ENCODE measurements at places on chromosomes 7 and 10.

DNA sequence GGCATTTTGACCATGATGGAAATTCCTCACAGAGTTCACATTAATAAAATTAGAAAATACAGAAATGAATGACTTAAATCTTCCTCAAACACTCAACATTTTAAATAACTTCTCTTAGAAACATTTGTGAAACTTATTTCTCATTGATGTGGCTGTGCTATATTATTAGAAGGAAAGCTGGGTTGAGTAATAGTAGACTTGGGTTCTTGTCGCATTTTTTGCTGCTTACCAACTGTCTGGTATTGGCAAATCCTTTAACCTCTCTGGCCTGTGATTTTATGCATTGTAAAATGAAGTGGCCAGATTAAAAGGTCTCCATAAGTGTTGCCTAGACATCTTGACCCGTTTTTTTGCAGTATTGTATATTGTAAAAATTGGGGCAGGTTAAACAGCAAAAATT is 66.5 kb downstream of the VPS50 start:
- DNase-seq, result no peak

DNA sequence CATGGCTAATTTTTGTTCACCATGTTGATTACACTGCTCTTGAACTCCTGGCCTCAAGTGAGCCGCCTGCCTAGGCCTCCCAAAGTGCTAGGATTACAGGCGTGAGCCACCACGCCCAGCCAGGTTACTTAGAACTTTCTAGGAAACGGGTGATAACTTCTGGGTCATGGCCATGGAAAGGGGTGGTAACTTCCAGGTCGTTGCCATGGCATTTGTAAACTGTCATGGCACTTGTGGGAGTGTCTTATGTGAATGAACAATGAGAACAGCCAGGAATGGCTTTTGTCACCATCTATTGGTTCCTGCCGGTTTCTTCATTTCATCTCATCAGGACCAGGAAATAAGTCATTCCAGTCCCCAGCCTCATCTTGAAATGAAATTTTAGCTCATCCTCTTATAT is 120.9 kb downstream of the SLC16A9 start:
- no peak for DNase-seq

GRCh38 chr7:92698237-92698841 is 108.1 kb upstream of the FAM133B start:
- DNase-seq, result no peak

DNA sequence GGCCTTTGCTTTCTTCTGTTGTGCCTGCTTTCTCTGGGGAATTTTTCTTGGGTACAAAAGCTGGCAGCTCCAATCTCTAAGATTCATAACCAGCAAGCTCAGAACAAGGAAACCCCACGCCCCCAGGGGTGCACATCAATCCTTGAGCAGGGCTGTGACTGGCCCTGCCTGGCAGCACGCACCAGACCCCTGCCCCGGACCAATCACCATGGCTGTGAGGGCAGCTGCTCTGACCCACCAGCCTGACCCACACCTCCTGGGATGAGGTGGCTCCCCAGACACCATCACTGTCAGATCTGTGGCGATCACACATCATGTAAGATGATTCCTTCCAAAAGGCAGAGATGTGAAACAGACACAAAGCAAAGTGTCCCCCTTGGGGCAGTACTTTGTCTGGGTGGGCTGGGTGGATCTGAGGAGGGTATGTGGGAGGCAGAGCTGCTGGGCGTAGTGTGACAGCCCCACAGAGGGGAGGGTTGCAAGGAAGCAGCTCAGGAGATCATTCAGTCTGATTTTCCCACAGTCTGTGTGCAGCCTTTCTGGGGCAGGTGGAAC is 175.5 kb upstream of the SHH start:
- no peak for DNase-seq
